ENCODE measurements at places on chromosomes 2 and 18.
A peak's percentile ranks its signal among the peaks of the same experiment; 100 is the strongest.

- no peaks in the 10 kb centered on the region for H3K27me3 ChIP-seq
- H3K36me3 ChIP-seq: no peaks in the 10 kb centered on the region
- DNase-seq: no peak
- no peak overlapping the region for H3K4me3 ChIP-seq
- no peaks in the 10 kb centered on the region for H3K4me1 ChIP-seq
- H3K27ac ChIP-seq: no peak overlapping the region
These were observed 413.6 kb downstream of the PTH2R start for GRCh38 chr2:208820014-208820688.

GRCh38 chr2:173386021-173386737 is 31.5 kb downstream of the CDCA7 start:
- no peak overlapping the region for H3K27ac ChIP-seq
- no peaks in the 10 kb centered on the region for H3K4me1 ChIP-seq
- H3K36me3 ChIP-seq: no peaks in the 10 kb centered on the region

GRCh38 chr18:31835528-31836133 is 75.0 kb upstream of the SLC25A52 start:
- H3K4me3 ChIP-seq: no peak overlapping the region
- no peaks in the 10 kb centered on the region for H3K4me1 ChIP-seq
- no peak overlapping the region for H3K27ac ChIP-seq
- DNase-seq: no peak

DNA sequence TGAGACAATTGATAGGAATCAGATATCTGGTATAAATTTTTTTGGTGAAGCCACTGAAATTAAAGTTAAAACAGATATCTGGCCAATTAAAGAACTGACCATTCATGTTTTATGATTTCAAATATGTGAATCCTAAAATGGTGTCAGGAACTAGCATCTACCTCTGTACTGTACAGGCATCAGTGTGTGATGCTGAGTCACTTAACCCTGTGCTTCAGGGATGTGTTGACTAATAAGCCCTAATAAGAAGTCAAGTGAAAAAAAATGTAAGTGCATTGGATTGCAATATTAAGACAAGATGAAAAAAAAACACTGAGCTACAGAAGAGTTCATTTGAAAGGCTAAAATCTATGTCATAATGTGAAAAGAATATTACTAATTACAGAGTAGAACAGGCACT is 9.1 kb upstream of the UNC80 start:
- no peak for DNase-seq
- no peak overlapping the region for H3K4me3 ChIP-seq
- H3K36me3 ChIP-seq: no peaks in the 10 kb centered on the region
- no peak overlapping the region for H3K27ac ChIP-seq

GRCh38 chr2:178197791-178198190 is 3.5 kb downstream of the OSBPL6 start:
- no peak overlapping the region for H3K4me3 ChIP-seq
- no peak overlapping the region for H3K27ac ChIP-seq
- no peaks in the 10 kb centered on the region for H3K36me3 ChIP-seq
- DNase-seq: no peak
- H3K4me1 ChIP-seq: peaks cover 10% of the 10 kb centered on the region
- no peaks in the 10 kb centered on the region for H3K27me3 ChIP-seq

DNA sequence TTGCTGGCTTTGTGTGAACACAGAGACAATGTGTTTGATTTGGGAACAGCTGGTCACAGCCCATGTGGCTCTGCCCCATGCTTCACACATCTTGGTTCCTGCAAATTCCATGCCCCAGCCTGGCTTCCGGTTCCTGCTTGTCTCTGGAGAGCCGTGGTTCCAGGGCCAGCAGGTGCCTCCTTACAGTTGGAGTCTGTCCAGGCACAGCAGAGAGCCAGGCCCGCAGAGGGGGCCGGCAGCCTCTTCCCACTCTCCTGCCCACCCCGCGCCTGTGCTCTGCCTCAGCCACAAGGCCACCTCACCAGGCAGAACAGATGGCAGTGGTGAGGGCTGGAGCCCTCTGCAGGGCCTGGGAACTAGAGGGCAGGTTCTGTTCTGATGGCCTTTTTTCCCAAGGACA is 81.5 kb downstream of the LDLRAD4 start:
- no peak overlapping the region for H3K27ac ChIP-seq
- no peaks in the 10 kb centered on the region for H3K27me3 ChIP-seq
- H3K4me3 ChIP-seq: no peak overlapping the region
- no peaks in the 10 kb centered on the region for H3K4me1 ChIP-seq

- H3K27ac ChIP-seq: peak overlapping the region; percentile 46
- H3K36me3 ChIP-seq: no peaks in the 10 kb centered on the region
These were observed 29.0 kb downstream of the ANO7 start for GRCh38 chr2:241217320-241218031.

DNA sequence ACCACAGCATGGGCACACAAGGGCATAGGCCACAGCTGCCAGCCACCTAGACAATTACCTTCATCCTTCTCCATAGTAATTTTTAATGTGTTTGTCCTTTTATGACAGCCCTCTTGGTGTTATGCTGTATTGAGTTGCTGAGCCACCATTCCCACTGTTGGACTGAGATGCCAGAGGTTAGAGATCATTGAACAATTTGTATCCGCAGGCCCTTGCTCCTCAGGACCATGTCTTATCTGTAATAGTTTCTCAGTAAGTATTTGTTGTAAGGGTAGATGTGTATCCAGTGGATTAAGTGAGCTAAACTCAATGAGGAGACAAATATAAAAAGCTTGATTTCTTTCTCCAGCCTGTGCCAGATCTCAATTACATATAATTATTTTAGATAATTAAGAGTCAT is 832.8 kb upstream of the ID2 start:
- no peaks in the 10 kb centered on the region for H3K36me3 ChIP-seq
- no peak overlapping the region for H3K4me3 ChIP-seq
- no peaks in the 10 kb centered on the region for H3K27me3 ChIP-seq
- no peak for DNase-seq

DNA sequence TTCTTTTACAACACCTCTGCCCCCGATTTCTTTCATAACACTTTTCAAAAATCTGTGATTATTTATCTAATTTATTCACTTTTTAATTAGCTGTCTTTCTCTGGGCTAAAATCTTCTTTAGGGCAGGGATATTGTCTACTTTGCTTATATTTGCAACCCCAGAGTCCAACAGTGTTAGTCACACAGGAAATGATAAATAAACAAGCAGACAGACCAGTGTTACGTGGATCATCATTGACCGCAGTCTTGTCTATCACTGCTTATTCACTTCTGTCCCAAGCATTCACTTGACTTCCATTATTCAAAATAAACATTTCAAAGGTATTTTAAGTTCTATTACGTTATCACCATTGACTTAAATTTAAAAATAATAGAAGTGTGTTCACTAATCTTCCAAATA is 237.6 kb upstream of the UBE2E3 start:
- peaks cover 25% of the 10 kb centered on the region for H3K4me1 ChIP-seq
- H3K36me3 ChIP-seq: no peaks in the 10 kb centered on the region
- H3K27ac ChIP-seq: peak overlapping the region; percentile 82
- no peaks in the 10 kb centered on the region for H3K27me3 ChIP-seq
- DNase-seq: no peak

DNA sequence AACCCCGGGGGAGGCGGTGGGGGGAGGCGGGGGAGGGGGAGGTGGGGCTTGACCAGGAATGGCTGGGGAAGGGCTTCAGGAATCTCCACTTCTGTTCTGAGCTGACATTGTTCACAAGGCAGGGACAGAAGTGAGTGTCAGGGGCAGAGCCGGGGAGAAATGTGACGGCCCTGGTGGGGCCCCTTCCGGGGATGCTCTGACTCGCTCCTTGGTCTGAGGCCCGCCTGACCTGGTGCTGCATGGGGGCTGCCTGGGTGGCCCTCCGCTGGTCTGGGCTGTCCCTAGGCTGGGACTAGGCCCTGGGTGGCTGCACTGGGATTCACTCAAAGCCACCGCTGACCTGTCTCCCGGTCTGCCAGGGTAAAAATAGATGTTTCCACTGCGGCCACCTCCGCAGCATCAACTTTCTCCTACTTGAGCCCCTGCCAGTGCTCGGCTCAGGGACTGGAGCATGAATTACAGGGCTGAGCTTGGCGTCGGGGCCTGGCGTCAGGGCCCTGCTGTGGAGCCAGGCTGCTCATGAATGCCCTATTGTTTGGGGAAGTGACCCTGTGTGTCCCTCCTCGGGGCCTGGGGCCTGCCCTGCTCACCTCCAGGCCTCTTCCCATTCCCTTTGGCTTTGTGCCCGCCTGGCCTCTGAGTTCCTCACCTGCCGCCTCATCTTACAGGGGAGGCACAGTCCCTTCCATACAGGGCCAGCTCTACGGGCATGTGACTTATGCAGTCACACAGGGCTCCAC is 247.5 kb downstream of the DYSF start:
- peak; percentile 43 for DNase-seq
- no peak overlapping the region for H3K4me3 ChIP-seq
- H3K36me3 ChIP-seq: no peaks in the 10 kb centered on the region
- H3K4me1 ChIP-seq: no peaks in the 10 kb centered on the region

DNA sequence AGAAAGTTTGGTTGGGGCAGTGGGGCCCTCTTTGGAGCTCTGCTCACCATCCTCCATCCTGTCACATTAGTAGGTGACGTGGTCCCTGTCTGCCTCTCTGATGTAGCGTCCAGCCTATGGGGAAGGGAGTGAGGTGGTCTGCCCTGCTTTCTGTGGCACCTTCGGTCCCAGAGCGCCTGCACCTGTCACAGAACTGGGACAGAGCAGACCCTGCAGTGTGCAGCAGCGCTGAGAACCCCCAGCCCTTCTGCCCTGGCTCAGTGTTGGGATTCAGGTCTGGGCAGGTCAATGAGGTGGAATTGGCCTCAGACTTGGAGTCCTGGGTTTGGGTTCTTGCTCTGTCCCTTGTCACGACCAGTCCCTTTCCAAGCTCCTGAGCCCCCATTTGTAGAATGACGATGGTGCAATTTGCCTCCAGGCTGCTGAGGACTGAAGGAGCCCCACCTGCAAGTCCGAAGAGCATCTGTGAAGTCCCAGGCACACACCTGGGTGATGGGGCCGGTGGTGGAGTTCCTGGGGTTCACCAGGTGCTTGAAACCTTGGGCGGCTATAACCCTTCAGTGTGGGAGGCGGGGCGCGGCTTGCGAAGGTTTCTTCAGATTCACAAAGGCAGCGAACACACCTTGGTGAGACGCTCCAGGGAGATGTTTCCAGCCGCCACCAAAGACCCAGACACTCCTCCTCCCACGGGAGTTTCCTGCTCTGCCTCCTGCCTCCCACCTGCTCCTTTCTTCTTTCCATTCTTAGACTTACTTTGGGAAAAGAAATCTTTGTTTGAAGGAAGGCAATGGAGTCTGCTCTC is 265.4 kb upstream of the HDAC4 start:
- H3K27me3 ChIP-seq: peaks cover 48% of the 10 kb centered on the region
- no peak overlapping the region for H3K27ac ChIP-seq
- H3K4me1 ChIP-seq: no peaks in the 10 kb centered on the region
- H3K36me3 ChIP-seq: no peaks in the 10 kb centered on the region
- H3K4me3 ChIP-seq: no peak overlapping the region

DNA sequence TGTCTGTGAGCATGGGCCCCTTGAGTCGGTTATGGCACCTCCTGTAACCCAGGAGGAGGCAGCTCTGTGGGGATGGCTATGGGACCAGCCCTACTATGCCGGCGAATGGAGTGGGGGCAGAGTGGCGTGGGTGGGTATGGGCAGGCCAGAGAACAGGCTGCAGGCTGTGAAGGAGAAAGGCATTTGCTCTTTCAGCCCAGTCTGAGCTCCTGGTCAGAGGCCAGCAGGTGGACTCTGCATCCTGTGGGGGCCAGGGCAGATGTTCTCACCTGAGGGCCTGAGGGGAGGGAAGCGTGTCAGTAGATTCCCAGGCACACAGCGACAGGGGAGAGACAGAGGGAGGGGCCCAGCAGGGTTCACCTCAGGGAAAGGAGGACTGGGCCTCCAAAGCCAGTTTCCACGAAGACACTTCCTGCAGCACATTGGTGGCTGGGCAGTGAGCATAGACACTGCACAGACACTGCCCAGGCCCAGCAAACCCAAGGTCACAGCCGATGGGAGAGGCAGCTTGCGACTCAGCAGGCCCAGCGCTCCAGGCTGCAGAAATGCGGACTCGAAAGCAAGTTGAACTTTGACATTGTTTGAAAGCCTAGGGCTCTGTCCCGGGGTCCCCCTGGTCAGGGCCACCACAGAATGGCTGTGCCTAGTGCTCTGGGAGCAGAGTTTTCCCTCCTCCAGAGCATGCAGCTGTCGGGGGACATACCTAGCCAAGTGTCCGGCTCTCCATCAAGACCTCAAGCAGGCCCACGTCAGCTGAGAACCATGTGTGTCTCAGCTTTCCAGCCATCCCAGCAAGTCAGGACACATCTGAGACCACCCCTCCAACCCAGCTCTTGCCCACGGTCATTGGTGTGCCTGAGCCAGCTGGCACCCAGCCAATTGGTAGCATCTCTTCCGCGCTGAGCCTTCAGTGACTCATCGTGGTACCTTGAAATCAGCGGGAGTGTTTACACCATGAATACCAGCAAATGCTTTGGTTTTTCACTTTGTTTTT is 53.8 kb downstream of the TGOLN2 start:
- no peak overlapping the region for H3K4me3 ChIP-seq
- DNase-seq: peak; percentile 98
- no peaks in the 10 kb centered on the region for H3K27me3 ChIP-seq
- peaks cover 52% of the 10 kb centered on the region for H3K4me1 ChIP-seq
- peak overlapping the region; percentile 85 for H3K27ac ChIP-seq

DNA sequence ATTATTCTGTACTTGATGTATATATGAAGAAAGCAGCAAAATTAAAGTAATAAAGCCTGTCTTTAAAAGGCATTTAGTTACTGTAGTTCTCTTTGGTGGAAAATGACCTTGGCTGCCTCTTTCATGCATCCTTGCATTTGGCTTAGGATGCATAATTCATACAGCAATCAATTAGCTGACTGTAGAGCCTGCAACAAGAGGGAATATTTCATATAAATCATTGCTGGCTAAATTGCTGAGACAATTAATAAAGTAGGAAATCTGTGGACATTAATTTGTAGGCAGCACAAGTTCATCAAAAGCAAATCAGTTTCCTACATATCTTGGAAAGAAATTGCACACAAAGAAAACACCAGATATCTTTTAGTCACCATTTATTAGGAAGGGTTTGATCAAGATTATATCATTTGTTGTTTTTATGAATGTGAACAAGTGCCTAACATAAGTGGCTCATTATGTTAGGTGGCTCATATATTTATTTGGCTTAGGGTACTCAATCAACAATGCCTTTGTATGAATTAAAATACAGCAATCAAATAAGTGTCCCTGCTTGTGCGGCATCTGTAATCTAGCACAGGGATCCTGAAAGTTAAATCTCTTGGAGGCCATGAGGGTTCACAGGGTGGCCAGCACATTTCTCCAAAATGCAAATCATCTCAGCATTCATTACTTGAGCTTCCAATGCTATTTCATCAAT is 220.4 kb upstream of the SPOPL start:
- no peak overlapping the region for H3K4me3 ChIP-seq
- no peak overlapping the region for H3K27ac ChIP-seq
- H3K4me1 ChIP-seq: peaks cover 7% of the 10 kb centered on the region

GRCh38 chr2:85420536-85421259 is 2.2 kb downstream of the SH2D6 start:
- no peak for DNase-seq
- H3K27ac ChIP-seq: peak overlapping the region; percentile 94
- peaks cover 19% of the 10 kb centered on the region for H3K4me1 ChIP-seq
- no peak overlapping the region for H3K4me3 ChIP-seq
- no peaks in the 10 kb centered on the region for H3K36me3 ChIP-seq

Data from RWPE2 (cell line).